ENCODE measurements at places on chromosomes 13 and 19.

GRCh38 chr19:38421856-38422255 lies 4.2 kb downstream of the RASGRP4 start:
- no peak for DNase-seq

DNA sequence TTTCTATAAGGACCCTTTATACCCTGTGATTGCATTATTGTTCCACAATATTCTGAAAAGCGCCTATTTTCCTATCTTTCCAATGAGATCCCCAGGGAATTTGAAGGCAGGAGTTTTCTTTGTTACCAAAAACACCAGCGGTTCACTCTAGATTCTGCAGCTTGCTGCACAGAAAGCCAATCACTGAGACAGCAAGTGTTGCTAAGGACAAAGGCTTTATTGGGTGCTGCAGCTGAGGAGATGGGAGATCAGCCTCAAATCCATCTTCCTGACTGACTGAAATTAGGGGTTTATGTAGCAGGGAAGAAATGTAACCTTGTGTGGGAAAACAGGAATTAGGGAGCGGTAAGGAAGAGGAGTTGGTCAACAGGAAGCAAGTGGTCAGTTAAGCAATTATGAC lies 42.6 kb upstream of the MYO16 start:
- DNase-seq, result no peak

DNA sequence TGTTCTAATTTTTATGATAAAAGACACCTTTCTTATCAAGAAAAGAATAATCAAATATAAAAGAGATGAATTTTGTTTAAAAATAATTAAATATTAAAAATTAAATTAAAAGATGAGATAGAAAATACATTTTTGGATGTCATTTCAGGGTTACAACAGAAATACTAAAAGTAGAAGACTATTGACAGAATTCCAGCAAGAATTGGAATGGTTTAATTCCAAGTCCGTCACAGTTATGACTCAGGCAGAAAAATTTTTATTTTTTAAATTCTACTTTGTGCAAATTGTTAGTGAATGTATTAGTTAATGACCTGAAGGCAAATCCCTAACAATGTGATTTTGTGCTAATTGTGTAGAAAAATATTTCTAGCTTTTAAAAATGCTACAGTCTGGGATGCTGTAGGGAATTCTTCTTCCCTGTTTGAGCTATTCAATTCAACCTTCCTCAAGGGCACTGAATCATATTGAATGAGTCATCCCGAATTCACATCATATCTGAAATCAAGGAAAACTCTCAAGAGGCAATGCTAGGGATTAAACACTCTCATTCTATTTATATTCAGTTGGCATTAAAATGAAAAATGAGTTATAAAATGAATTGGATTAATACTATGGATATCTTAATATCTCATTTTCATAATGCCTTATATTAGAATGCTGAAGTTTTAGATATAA lies 633.5 kb upstream of the ATXN8OS start:
- DNase-seq, result peak; percentile 2

- no peak for DNase-seq
Observed at GRCh38 chr19:43318796-43319314, 34.6 kb upstream of the CD177 start.

GRCh38 chr19:46271481-46272197 lies 25.2 kb upstream of the HIF3A start:
- DNase-seq, result peak; percentile 97

GRCh38 chr13:110323172-110323891 lies 16.2 kb downstream of the COL4A2 start:
- peak; percentile 91 for DNase-seq

- DNase-seq, result no peak
Observed at GRCh38 chr13:35769812-35770211, 293.3 kb upstream of the MAB21L1 start.

DNA sequence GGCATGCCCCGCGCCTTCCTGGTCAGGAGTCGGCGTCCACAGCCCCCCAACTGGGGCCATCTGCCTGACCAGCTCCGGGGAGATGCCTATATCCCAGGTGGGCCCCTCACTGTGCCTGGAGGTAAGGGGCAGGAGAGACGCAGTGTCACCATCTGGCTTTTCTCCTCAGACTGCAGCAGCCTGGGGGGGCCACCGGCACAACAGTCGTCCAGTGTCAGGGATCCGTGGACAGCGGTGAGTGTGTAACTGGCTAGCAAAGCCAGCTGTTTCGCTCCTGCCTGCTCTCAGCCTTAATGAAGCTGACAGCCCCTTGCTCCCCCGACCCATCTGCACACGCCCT lies 227 bp downstream of the OVOL3 start:
- no peak for DNase-seq

GRCh38 chr13:29810898-29811297 lies 39.5 kb downstream of the UBL3 start:
- DNase-seq, result no peak

GRCh38 chr13:106246666-106247188 lies 288.7 kb downstream of the EFNB2 start:
- DNase-seq, result no peak

GRCh38 chr19:28257396-28257795 lies 955.6 kb downstream of the UQCRFS1 start:
- no peak for DNase-seq

GRCh38 chr19:14772467-14772866 lies 5.9 kb downstream of the ADGRE2 start:
- DNase-seq, result no peak

GRCh38 chr13:35144166-35144890 lies 202.3 kb downstream of the NBEA start:
- no peak for DNase-seq

GRCh38 chr13:99955107-99955746 lies 16.3 kb downstream of the ZIC5 start:
- DNase-seq, result no peak

DNA sequence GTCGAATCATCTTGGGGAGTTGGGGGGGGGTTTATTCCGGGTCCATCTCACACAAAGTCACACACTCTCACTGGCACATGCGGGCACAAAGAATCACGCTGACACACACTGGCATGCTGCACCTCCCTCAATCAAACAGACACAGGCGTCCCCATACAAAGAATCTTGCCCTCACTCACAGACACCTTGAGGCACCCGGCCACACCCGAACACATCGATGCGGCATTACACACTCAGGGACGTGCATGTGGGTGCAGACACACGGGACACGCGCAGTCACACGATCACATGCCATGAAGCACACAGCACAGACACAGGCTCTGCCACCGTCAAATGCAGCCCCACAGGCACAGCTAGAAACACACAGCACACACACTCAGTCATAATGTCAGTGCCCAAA lies 7.8 kb downstream of the NFIX start:
- DNase-seq, result no peak

GRCh38 chr13:66781241-66781640 lies 448.9 kb downstream of the PCDH9 start:
- no peak for DNase-seq

Data from fibroblast of upper back skin (primary cell).